ENCODE measurements at places on chromosomes 3 and 15.

- no peak for DNase-seq
These were observed 1.6 kb downstream of the USP19 start for GRCh38 chr3:49119036-49119435.

DNA sequence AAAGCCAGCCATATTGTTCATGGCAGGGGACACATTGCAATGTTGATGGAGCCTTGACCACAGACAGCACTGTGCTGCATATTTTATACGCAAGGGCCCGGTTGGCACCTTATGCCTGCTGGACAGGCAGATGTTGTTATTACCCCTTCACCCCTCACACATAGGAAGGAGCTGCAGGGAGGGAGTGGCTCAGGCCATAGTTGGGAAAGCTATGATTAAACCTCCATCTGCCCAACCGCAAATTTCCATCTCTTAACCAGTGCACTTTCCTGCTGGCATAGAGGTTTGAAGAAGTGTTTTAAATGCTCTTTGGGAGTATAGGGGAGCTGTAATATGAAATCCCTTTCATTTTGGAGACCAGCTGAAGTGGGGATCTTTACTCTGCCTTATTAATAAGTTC is 224.7 kb downstream of the CACNA2D3 start:
- no peak for DNase-seq

- no peak for DNase-seq
These were observed 27.9 kb downstream of the SIDT1 start for GRCh38 chr3:113560271-113560670.

DNA sequence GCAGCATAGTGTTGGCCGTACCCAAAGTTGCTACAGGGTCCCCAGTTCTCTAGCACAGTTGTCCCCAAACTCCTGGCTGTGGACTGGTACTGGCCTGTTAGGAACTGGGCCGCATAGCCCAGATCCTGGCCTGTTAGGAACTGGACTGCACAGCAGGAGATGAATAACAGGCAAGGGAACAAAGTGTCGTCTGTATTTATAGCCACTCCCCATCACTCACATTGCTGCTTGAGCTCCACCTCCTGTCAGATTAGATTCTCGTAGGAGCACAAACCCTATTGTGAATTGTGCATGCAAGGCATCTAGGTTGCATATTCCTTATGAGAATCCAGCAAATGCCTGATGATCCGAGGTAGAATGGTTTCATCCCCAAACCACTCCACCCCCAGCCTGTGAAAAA is 604.0 kb upstream of the LMCD1 start:
- no peak for DNase-seq

GRCh38 chr3:167120828-167121227 is 259.3 kb downstream of the ZBBX start:
- no peak for DNase-seq

DNA sequence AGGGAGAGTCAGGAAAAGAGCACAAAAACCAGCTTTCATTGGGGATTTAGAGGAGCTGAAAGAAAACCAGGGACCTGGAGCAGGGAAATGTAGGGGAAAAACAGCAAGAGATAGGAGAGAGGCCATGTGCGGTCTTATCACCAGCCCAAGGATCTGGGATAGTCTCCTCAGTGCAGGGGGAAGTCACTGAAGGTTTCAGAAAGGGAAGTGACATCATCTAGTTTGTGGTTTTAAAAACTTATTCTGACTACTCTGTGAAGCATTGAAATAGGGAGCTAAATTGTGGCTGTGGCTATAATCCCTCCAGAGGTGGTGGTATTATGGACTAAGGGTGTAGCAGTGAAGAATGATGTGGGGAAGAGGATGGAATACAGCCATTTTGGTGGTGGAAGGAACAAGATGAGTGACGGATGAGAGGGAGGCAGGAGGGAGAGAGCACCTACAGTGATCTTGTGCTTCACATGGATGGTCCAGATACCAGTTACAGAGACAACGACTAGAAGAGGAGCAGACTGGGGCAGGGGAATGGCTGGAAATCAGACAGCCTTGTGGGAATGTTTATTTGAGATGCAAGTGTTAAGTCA is 72.7 kb downstream of the HMG20A start:
- DNase-seq = no peak

DNA sequence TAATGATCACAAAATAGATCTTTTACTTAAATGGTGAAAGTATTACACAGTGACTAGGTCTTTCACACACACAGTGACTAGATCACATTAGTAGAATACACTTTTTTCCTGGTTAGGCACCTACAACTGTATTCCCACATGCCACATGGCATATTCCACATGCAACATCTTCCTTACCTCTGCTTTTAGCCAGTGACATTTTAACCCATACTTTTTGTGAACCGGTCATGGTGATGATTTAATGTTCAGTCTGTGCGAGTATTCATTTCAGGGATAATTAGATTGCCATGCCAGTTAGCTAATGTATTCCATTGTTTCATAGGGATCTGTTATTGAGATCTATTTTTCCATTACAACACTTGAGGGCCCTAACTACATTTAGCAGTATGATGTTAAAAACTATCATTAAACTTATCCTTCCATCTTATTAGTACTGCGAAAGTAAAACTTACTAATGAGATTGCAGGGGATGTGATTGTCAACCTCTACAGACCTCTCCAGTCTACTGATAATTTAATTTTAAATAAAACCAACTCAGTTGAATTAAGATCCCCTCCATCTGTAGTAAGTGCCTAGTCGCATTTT is 28.3 kb downstream of the TSEN2 start:
- no peak for DNase-seq

GRCh38 chr3:9211155-9211950 is 38.1 kb downstream of the SRGAP3 start:
- no peak for DNase-seq

All from activated CD4-positive, alpha-beta T cell treated with anti-CD3 and anti-CD28 coated beads, Interleukin-2, amount 50 U/mL, for 48 hours (primary cell).